Heart right ventricle (tissue), 16 donors: ENCODE measurements at places on chromosomes 1 and 21. TPM values are rescaled to one million over a fixed set of nuclear protein-coding genes. Genes with fewer than 3 reads are reported as not detected.

The HEYL gene
- total RNA-seq, result 14.2 TPM

The TMEM9 gene
- 24.2 TPM for total RNA-seq

The LCE2C gene
- total RNA-seq, result not detected

The SPRR2D gene
- not detected for total RNA-seq

The ELAVL4 gene
- total RNA-seq, result not detected
